ENCODE measurements at places on chromosomes 7 and 10. TPM values are rescaled to one million over a fixed set of nuclear protein-coding genes. Genes with fewer than 3 reads are reported as not detected.
A peak's percentile ranks its signal among the peaks of the same experiment; 100 is the strongest.

Gene SNCG
- total RNA-seq, result not detected

Gene OR2A42
- total RNA-seq, result 0.04 TPM

GRCh38 chr10:28942012-28942411 is 264.7 kb downstream of the BAMBI start:
- no peak overlapping the region for H3K27ac ChIP-seq
- no peaks in the 10 kb centered on the region for H3K36me3 ChIP-seq
- no peak overlapping the region for H3K4me3 ChIP-seq
- no peaks in the 10 kb centered on the region for H3K4me1 ChIP-seq

DNA sequence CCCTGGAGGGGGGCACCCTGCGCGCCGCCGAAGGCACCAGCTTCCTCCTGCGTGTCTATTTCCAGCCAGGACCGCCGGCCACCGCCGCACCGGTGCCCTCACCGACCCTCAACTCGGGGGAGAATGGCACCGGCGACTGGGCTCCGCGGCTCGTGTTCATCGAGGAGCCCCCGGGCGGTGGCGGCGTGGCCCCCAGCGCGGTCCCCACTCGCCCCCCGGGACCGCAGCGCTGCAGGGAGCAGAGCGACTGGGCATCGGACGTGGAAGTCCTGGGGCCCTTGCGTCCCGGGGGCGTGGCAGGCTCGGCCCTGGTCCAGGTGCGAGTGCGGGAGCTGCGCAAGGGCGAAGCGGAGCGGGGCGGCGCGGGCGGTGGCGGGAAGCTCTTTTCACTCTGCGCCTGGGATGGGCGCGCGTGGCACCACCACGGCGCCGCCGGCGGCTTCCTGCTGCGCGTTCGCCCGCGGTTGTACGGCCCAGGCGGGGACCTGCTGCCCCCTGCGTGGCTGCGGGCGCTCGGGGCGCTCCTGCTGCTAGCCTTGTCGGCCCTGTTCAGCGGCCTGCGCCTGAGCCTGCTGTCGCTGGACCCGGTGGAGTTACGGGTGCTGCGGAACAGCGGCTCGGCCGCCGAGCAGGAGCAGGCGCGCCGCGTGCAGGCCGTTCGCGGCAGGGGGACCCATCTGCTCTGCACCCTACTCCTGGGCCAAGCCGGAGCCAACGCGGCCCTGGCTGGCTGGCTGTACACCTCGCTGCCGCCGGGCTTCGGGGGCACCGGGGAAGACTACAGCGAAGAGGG is 594 bp downstream of the CNNM1 start:
- no peak overlapping the region for H3K27ac ChIP-seq
- H3K36me3 ChIP-seq, result no peaks in the 10 kb centered on the region
- H3K4me1 ChIP-seq, result peaks cover 12% of the 10 kb centered on the region
- H3K4me3 ChIP-seq, result peak overlapping the region; percentile 17

Gene WEE2
- not detected for total RNA-seq

Gene HOXA5
- total RNA-seq, result not detected

Gene GCC1
- total RNA-seq, result 18.9 TPM

Gene ADAM12
- 0.45 TPM for total RNA-seq

GRCh38 chr7:25625306-25625992 is 397.2 kb upstream of the NPVF start:
- no peak overlapping the region for H3K4me3 ChIP-seq
- H3K27me3 ChIP-seq, result no peaks in the 10 kb centered on the region
- no peaks in the 10 kb centered on the region for H3K36me3 ChIP-seq
- DNase-seq, result no peak

DNA sequence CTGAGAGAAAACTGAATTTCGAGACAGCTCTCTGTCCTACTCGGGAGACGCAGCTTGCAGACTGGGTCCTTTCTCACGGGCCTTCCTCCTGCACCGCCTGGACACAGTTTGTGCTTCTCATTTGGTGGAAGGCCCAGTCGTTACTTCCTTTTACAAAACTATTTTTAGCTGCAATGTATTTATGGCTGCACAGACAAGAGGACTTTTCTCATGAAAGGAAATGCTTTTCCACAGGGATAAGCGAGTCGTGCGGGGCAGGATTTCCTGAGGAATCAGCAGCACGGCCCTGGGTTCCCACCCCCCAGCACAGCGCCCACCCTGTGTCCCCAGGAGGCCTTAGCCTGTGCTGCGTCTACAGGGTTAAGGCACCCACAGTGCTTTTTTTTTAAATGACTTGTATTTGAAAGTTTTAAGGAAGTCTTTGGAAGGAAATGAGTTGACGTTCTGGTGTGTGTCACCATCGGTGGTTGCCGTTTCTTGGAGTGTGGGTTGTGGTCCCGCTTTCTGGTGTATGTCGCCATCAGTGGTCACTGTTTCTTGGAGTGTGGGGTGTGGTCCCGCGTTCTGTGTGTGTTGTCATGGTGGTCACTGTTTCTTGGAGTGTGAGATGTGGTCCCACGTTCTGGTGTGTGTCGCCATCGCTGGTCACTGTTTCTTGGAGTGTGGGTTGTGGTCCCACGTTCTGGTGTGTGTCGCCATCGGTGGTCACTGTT is 50.9 kb downstream of the INPP5A start:
- H3K4me1 ChIP-seq, result peaks cover 40% of the 10 kb centered on the region
- peaks cover 9% of the 10 kb centered on the region for H3K36me3 ChIP-seq
- H3K27ac ChIP-seq, result peak overlapping the region; percentile 46
- no peaks in the 10 kb centered on the region for H3K27me3 ChIP-seq

GRCh38 chr7:71548746-71549145 is 416.8 kb downstream of the GALNT17 start:
- H3K27me3 ChIP-seq, result no peaks in the 10 kb centered on the region
- H3K4me3 ChIP-seq, result no peak overlapping the region
- DNase-seq, result no peak
- no peaks in the 10 kb centered on the region for H3K36me3 ChIP-seq

Gene DRGX
- not detected for total RNA-seq

DNA sequence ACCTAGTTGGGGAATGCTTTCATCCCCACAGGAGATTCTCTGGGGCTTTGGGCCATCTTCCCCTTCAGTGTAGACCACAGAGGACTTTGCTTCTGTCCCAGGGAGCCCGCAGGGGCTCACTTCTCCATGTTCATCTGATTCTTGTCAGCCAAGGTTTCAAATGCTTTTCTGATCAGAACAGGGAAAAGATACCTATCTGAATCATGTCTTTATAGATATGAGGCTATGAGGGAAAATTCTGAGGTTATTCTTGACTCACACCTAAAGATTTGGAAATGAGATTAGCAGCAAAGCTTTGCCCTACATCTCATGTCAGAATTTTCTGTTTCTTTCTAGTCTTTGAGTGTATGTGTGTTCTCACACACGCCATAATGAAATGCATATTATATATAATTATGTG is 53.3 kb downstream of the FIGNL1 start:
- no peaks in the 10 kb centered on the region for H3K27me3 ChIP-seq
- peaks cover 75% of the 10 kb centered on the region for H3K4me1 ChIP-seq
- peak overlapping the region; percentile 87 for H3K27ac ChIP-seq
- peaks cover 87% of the 10 kb centered on the region for H3K36me3 ChIP-seq

DNA sequence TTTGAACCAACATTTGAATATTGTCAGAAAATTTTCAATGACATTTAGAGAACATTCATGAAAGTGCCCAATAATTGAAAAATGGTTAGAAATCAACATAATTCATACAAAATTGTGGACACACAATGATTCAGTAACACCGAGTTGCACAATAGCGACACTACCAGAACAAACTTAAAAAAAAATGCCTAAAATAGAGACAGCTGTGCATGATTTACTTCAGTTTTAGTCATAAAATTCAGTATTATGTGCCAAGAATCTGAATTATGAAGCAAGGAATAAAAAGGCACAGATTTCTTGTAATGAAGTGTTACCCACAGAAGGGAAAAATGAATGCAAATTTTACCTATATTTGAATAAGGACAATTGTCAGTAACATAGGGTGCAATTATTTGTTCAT is 396.0 kb downstream of the SEMA3D start:
- no peak for DNase-seq
- no peaks in the 10 kb centered on the region for H3K4me1 ChIP-seq
- H3K36me3 ChIP-seq, result no peaks in the 10 kb centered on the region
- no peak overlapping the region for H3K4me3 ChIP-seq
- no peak overlapping the region for H3K27ac ChIP-seq
- no peaks in the 10 kb centered on the region for H3K27me3 ChIP-seq

Gene GNAT3
- total RNA-seq, result not detected

DNA sequence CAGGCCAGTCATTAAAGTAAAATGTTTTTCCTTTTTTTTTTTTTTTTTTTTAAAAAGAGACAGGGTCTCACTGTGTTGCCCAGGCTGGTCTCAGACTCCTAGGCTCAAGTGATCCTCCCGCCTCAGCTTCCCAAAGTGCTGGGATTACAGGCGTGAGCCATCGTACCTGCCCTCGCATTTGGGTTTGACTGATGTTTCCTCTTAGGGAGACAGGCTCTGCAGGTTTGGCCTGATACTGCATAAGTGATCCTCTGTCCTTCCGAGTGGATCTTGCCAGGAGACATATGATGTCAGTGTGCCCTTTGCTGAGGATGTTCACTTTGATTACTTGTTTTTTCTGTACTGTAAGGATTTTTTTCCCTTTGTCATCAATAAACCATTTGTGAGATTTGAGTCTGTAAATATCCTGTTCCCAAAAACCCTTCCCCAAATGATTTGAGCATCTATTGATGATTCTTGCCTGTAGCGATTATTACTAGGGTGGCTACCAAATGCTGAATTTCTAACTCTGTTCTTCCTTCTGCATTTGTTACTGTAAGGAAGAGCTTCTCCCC is 19.7 kb downstream of the LIMK1 start:
- no peak for DNase-seq
- peaks cover 15% of the 10 kb centered on the region for H3K36me3 ChIP-seq
- no peaks in the 10 kb centered on the region for H3K4me1 ChIP-seq

- no peak for DNase-seq
- H3K36me3 ChIP-seq, result no peaks in the 10 kb centered on the region
- no peak overlapping the region for H3K4me3 ChIP-seq
- no peaks in the 10 kb centered on the region for H3K27me3 ChIP-seq
- no peaks in the 10 kb centered on the region for H3K4me1 ChIP-seq
- H3K27ac ChIP-seq, result no peak overlapping the region
These were observed 578.5 kb downstream of the SDK1 start for GRCh38 chr7:3879355-3880075.

DNA sequence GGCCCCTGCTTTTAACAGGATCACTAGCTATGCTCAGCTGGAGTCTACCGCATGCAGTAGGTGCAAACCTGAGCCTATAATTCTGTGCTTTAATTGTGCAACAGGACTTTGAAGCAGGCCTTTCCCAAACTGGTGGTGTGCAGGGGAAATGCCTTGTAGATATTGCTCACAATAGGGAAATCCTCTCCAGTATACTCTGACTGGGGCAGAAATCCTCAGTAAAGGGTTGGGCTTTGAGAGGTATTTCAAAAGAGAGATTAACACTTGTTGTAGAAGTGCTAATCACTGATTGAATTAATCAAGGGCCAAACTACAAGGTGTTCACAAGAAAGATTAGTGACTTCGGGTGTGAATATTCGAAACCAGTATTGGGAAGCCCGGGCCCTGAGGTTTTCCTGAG is 58.5 kb upstream of the EXOC6 start:
- H3K36me3 ChIP-seq, result no peaks in the 10 kb centered on the region
- H3K4me1 ChIP-seq, result peaks cover 2% of the 10 kb centered on the region
- no peak overlapping the region for H3K27ac ChIP-seq
- H3K27me3 ChIP-seq, result peaks cover 5% of the 10 kb centered on the region
- H3K4me3 ChIP-seq, result no peak overlapping the region
- no peak for DNase-seq

- no peaks in the 10 kb centered on the region for H3K36me3 ChIP-seq
- DNase-seq, result no peak
- peaks cover 8% of the 10 kb centered on the region for H3K27me3 ChIP-seq
- no peaks in the 10 kb centered on the region for H3K4me1 ChIP-seq
- no peak overlapping the region for H3K27ac ChIP-seq
These were observed 467.5 kb upstream of the LRRN3 start for GRCh38 chr7:110623436-110623835.

DNA sequence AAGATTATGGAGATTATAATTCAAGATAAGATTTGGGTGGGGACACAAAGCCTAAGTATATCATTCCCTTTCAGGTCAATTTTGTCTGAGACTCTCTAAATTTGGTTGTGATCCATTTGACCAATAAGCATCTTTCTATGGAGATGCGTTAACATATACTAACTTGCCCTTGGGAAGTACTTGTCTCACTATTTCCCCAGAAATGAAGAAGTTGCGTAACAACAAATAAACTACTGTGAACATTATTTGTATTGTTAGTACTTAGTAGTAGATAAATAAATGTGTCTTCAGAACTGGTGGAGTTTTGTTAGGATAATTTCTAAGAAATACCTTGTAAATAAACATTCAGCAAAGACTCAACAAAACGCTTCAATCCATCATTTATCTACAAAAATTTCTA is 127.3 kb upstream of the LYZL2 start:
- no peak overlapping the region for H3K27ac ChIP-seq
- H3K27me3 ChIP-seq, result no peaks in the 10 kb centered on the region
- no peak for DNase-seq
- H3K4me3 ChIP-seq, result no peak overlapping the region
- H3K36me3 ChIP-seq, result no peaks in the 10 kb centered on the region
- peaks cover 2% of the 10 kb centered on the region for H3K4me1 ChIP-seq

DNA sequence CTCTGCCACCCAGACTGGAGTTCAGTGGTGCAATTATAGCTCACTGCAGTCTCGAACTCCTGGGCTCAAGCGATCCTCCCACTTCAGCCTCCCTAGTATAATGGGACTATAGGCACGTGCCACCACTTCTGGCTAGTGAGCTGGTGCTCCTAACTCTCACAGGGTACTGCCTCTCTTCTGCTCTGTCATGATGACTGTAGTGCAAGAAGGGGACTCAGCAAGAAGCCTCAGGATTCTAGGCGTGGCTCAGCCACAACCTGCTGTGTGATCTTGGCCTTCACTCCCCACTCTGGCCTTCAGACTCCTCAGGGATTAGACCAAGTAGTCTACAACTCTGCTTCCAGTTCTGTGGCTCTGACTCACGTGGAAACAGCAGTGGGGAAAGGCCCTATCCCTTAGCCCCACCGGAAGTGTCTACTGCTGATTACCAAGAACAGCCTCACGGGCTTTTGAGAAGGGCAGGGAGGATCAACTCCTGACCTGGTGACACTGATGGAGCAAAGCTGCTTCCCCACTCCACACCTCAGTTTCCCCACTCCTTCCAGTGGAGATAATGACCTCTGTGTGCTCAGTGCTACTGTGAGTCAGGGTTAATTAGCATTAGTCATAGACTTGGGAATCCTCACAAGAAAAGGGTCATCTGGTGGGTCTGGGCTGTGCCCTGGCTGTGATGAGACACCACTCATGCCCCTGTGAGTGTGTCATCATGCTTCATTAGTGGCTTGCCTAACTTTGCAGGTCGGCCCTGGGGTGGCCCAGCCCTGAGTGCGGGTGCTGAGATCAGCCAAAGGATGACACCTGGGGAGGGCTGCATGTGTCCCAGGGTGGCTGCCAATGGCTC is 41.1 kb downstream of the ZC3HC1 start:
- no peaks in the 10 kb centered on the region for H3K36me3 ChIP-seq
- no peak for DNase-seq
- H3K4me3 ChIP-seq, result no peak overlapping the region
- H3K4me1 ChIP-seq, result peaks cover 4% of the 10 kb centered on the region

Gene TRIM73
- total RNA-seq, result 12.4 TPM

Gene VAX1
- total RNA-seq, result not detected

DNA sequence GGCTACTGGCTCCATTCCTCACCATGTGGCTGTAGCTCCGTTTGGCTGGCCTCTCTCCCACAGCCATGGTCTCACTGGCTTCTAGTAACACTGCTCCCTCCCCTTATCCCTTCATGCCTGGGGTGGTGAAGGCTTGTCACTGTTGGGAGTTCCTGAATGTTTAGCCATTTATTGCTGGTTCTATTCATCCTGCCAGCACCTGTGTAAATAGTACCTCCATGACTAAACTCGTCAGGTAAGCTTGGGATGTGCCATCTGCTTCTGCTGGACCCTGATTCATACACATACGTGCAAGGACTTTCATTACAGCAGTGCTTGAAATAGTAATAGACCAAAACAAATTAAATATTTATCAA is 61.6 kb downstream of the CCDC71L start:
- H3K4me1 ChIP-seq, result peaks cover 10% of the 10 kb centered on the region
- H3K36me3 ChIP-seq, result no peaks in the 10 kb centered on the region
- no peak overlapping the region for H3K27ac ChIP-seq
- H3K27me3 ChIP-seq, result peaks cover 4% of the 10 kb centered on the region
- H3K4me3 ChIP-seq, result no peak overlapping the region

Gene AQP1
- 0.12 TPM for total RNA-seq

All from activated CD4-positive, alpha-beta T cell treated with anti-CD3 and anti-CD28 coated beads, Interleukin-2, amount 10 ng/mL, durations not matched to agents 7 days and 5 days (primary cell).